ENCODE measurements at places on chromosomes 2 and 18.

GRCh38 chr2:171249689-171250088, 89.0 kb upstream of the TLK1 start:
- no peak for DNase-seq

DNA sequence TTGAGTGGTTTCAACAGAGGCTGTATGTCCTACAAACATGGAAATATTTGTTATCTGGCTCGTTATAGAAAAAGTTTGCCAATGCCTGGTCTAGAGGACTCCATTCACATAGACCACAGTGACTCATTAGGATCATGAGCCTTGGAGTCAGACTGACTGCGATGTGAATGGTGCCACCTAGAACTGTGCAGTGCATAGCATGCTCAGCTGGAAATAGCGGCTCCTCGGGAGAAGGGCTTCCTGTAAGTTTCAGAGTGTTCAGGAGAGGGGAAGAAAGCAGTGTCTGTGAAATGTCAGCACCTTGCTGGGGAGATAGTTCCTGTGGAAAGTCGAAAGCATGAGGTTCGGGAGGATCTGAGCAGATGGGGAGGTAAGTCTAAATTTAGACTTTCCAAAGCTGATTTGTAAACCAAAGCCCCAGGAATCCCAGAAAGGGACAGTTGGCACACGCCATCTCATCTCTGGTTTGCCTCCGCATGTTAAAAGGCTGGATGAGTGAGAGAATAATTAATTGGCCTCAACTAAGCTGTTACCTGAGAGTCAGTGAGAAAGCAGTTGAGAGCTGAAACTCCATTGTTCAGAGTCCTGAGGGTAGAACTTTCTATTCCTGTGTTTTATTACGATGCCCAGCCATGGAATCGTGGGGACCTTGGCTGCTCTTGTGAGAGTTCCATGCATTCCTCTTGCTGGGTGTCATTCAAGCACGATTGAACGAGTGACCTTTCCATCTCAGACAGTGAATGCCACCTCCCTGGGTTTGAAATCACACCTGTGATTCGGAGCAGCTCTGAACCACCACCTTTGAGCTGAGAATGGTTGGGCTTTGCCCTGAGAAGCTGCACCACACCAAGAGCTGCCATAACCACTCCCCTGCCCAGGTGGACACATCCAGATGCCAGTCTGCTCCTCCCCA, 99.5 kb downstream of the MAPK4 start:
- DNase-seq = no peak

DNA sequence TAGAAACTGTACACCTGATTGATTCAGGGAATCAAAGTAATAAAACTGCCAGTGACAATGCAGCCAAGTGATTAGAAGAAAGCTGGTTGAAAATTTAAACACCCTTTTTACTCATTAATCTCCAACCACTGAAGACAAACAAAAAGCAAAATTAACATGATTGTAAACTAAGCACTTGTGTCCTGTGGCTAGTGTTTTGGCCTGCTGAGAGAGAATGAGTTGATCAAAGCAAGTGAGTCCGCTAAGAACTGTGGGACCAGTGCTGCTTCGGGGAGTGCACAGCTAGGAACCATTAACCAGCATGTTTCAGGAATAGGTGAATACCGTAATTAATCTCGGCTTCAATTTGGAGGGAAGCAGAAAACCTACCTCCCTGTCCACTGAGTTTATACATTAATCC, 13.6 kb upstream of the PAPOLG start:
- no peak for DNase-seq

DNA sequence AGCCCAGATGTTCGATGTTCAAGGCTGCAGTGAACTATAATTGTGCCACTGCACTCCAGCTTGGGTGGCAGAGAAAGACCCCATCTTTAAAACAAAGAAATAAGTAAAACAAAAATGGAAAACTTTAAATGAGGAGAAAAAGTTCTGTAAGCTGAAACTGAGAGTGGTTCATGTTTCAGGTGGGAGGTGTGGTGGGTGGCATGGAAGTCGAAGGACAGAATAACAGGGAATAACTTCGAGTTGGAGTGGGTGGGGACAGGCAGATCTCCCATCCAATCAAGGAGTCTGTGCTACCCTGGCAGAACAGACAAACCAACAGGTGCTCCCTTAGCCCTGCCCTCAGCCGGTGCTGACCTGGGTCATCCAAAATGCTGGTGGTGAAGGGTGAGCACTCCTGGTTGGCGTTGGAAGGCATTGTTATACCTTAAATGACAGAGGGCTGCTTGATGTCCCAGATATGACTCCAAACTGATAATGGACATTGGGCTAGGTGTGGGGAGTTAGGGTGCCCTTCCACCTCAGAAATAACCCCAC, 328.4 kb downstream of the DYSF start:
- DNase-seq = no peak

DNA sequence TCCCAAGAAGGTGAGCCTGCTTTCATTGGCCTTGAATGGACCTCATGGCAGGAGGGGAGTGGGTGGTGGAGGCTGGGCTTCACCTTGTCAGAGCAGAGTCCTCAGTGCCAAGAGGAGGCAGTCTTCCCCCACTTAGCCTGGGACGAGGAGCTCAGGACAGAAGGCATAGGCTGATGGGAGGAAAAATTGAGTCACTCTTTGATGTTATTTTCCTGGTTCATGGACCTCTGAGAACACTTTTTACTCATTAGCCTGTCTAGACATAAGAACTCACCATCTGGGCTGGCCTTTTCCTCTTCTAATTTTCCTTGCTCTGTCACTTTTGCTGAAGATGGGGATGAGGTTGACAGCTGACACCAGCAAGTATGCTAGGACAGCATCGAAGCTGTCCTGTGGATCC, 225.7 kb upstream of the TNP1 start:
- DNase-seq = no peak

DNA sequence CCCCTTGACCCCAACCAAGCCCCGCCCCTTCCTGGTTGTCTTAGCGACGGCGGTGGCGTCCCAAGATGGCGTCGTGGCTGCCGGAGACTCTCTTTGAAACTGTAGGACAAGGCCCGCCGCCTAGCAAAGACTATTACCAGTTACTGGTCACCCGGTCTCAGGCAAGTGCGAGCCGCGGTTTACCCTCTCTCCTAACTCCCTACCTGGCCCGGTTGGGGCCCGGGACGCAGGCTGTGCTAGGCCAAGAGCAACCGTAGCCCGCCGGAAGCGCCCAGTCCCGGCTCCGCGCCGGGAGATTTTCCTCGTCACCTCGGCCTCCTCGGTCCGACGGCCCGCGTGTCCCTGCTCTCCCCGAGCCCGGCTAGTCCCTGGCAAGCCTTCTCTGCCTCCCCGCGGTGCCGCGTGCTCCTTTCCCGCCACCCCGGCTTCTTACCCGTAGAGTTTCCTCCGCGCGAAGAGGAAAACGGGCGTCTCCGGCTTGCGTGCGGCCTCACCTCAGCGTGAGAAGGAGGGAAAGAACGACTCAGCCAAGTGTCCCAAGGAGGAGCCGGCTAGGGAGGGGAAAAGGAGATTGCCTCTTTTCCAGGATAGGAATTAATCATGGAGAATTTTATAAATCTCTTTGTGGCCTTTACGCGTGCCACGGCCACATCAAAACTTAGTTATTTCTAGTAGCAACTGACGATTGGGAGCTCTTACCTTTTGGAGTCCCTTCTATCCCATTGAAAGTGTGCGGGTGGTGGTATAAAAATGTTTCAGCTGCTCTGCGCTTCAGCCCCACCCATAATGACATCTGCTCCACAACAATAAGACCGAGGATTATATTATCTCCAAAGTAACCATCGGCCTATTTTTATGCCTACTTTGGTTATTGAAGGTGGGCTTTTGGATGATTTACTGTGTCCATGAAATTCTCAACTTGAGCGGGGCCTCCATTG, at the start of gene FBXO36:
TSS of gene FBXO36 (plus strand) at position 55 of the 938 bp plus-strand sequence. CDS start at position 66, 11 bp downstream.
- no peak for DNase-seq

GRCh38 chr2:53235836-53236582, 531.6 kb upstream of the CHAC2 start:
- no peak for DNase-seq

GRCh38 chr2:109519513-109519912, 94.3 kb downstream of the SEPTIN10 start:
- DNase-seq = no peak

GRCh38 chr2:227473122-227473461, 1.1 kb downstream of the AGFG1 start:
- no peak for DNase-seq

DNA sequence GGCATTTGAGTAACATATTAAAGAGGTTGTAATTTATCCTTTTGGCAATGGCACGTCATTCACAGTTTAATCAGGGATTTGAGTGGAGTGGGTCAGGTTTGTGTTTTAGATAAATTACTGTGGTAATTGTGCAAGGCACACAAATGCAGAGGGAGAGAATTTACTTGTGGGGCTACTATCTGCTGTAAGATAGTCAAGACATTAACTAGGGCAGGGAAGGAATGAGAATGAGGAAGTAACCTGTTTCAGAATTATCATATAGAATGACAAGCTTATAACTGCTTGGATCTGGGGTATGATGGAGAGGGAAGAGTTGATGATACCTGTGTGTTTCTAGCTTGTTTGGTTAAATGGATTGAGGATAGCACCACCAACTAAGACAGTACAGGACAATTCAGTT, 58.9 kb upstream of the ZSWIM2 start:
- DNase-seq = no peak

- DNase-seq = no peak
Measured at GRCh38 chr2:113872201-113872600, 17.7 kb upstream of the ACTR3 start.

GRCh38 chr2:62423883-62424458, 82.0 kb downstream of the TMEM17 start:
- no peak for DNase-seq

DNA sequence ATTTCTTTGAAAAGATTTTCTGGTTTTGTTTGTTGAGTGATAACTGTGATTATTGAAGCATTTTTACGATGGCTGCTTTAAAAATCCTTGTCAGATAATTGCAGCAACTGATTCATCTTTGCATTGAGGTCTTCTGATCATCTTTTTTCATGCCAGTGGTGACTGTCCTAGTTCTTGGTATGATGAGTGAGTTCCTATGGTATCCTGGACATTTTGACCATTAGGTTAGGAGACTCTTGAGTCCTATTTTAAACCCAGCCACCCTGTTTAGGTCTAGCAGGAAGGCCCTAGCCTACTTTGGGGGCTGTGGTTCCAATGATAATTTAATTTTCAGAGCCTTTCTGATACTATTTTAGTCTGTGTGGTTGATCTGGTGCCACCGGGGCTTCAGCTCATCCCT, 72.7 kb upstream of the REV1 start:
- no peak for DNase-seq

GRCh38 chr2:67773851-67774250, 289.0 kb downstream of the C1D start:
- no peak for DNase-seq

DNA sequence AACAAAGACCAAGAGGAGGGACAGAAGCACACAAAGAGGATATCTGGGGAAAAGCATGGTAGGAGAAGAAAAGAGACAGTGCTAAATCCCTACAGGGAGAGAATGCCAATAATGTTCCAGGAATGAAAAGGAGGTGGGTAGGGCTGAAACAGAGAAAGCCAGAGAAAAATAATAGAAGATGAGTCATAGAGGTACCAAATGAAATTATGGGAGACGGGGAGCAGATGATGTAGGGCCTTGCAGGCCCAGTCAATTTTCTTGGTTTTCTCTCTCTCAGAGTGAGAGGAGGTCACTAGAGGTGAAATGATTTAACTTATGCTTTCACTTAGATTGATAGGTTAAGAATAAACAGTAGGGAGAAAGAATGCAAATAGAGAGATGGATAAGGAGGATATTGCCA, 61.5 kb downstream of the RPRM start:
- no peak for DNase-seq

- DNase-seq = no peak
Measured at GRCh38 chr2:108404784-108405397, 27.1 kb downstream of the SULT1C4 start.

DNA sequence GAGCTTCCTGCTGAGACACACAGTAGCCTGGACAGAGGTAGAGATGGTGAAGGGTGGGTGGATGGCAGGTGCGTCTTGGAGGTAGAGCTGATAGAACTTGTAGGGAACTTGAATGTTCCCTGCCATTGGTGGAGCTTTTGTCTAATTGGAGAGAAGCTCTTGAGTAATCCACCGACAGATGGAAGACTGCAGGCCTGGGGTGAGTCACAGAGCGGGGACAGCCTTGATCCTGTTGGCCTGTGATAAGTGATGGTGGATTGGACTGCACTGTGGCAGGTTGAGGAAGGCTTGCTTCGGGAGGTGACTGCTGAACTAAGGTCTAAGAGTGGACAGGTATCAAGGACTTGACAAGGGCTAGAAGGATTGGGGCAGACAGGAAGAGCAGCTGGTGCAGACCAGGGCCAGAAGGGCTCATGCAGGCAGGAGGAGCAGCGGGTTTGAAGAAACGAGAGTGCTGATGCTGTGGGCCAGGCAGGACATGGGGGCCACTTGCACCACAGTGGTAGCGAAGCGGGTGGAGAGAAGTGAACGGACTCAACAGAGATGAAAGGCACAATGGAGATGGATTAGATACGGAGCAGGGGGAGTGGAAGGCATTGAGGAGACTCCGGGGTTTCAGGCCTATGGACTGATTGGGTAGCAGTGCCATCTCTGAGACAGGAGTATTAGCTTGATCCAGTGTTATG, 16.3 kb downstream of the CABLES1 start:
- DNase-seq = no peak

- DNase-seq = no peak
Measured at GRCh38 chr18:58195278-58195765, 151.3 kb downstream of the NEDD4L start.

DNA sequence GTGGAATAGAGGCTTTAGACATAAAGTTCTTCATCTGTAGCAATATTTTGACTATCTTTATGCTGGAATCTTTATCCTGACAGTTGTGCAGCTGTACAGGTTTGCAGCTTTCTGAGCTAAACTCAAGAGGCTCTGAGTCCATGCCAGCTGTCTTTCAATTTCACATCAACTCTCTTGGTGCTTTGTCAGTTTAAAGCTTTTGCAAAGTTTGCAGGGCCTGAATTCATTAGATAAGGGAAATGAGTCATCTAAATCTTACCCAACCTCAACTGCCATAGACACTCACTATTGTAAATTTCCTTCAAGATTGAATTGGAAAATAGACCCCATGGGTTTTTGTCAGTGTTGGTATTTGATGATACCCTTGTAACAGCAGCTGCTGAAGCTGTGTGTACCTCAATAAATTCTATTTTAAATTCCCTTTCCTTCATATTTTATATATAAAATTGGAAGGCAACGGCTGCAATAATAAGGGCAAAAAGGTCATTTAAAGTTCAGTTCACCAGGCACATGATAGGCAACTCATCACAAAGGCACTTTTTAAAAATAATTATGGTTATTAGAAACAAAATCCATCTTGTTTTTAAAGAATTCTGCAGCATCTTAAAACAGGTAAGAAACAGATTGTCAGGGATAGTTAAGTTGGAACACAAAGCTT, 169.9 kb upstream of the SLC39A10 start:
- DNase-seq = no peak

- DNase-seq = no peak
Measured at GRCh38 chr2:126769118-126769517, 113.2 kb downstream of the GYPC start.

DNA sequence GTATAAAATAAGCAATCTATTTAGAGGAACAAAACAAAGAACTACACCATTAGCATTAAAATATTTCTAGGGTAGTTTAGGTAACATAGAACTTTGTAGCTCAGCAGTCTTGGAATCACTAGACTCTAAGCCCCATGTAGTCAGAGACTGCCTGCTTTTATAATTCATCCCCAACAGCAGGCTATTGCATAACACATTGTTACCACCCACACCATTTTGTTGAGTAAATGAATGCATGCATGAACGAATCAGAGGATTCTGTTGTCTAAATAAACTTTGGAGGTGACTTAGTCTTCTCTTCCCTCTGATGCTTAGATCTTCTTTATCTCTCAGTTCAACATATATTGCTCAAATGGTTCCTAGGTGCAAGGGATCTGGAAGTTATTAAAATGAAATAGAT, 167.6 kb upstream of the TNP1 start:
- DNase-seq = no peak
